Frontal cortex (tissue), 4 donors: ENCODE measurements at places on chromosomes 12 and 14.

DNA sequence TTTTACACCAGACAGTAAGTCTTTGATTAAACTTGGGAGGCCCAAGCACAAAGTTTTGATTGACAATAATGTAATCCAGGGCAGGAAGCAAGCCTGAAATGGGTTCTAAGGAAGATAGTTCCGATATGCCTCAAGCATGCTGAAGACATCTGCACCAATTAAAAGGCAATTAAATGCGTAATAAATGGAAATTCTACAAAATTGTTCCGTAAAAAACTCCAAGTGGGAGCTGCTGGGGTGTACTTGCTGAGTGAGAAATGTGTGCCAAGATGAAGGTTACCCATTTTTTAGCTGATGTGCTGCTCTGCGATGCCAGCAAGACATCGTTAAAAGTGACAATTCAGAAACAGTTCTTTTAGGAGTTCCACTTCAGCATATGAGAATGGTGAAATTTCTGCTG is 146.3 kb upstream of the GZMB start:
- DNase-seq, result no peak

- no peak for DNase-seq
Observed at GRCh38 chr12:125262851-125263250, 197.6 kb downstream of the AACS start.

DNA sequence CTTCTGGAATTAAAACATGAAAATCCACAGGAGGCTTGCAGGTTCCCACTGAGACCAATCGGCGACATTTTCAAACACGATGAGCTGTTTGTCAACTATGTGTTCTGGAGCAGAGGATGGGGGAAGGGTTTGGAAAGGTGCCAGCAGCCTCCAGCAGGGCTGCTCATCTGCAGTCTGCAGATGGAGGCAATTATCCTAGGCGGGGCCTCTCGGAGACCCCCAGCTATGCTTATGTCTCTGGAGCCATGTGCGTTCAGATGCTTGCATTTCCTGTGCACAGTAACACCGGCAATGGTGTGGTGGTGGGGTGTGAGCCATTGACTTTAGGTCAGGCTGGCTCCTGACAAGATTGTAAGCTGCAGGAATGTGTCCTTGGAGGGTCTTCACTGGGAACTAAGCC is 51.7 kb downstream of the RPH3A start:
- DNase-seq, result no peak

DNA sequence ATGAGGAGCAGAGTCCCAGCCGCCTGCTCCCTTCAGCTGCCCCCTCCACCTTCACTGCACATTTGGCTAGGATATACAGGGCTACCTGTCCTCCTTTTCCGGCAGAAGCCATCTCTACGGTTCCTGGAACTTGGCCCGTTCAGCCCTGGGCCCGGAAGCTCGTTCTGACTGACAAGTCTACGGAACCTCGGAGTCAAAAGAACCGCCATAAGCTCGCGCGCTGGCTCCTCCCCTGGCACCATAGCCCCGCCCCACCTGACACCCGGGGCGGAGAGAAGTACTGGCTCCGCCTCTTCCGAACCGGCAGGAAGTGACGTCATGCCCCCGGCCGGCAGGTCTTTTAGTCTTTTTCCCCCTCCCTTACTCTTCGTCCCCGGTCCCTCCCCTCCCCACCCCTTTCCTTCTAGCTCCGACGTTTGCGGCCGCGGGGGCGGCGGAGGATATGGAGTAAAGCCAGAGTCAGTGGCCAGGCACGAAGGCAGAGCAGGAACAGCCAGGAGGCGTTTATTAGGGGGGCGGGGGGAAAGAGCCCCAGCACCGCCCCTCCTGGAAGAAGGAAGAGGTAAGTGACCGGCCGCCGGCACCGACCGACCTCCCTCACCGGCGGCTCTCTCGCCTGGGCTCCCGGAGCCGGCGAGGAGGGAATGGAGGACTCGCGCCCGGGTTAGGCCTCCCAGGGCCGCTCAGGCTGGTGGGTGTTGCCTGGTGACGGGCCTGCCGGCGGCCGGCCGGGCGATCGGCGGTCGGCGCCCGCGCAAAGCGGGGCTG is at the start of the genes DEPDC4 and SCYL2:
TSS of gene DEPDC4 (minus strand) at position 245 of the 768 bp plus-strand sequence. CDS start at position 242, 3 bp downstream.
TSS of gene SCYL2 (plus strand) at position 343 of the 768 bp plus-strand sequence. CDS start 15,794 bp downstream, outside the sequence.
- DNase-seq, result peak; percentile 92

GRCh38 chr14:55131370-55132137 is 2.5 kb downstream of the LGALS3 start:
- DNase-seq, result no peak

GRCh38 chr14:75223664-75224154 is 47.3 kb upstream of the TMED10 start:
- DNase-seq, result no peak

DNA sequence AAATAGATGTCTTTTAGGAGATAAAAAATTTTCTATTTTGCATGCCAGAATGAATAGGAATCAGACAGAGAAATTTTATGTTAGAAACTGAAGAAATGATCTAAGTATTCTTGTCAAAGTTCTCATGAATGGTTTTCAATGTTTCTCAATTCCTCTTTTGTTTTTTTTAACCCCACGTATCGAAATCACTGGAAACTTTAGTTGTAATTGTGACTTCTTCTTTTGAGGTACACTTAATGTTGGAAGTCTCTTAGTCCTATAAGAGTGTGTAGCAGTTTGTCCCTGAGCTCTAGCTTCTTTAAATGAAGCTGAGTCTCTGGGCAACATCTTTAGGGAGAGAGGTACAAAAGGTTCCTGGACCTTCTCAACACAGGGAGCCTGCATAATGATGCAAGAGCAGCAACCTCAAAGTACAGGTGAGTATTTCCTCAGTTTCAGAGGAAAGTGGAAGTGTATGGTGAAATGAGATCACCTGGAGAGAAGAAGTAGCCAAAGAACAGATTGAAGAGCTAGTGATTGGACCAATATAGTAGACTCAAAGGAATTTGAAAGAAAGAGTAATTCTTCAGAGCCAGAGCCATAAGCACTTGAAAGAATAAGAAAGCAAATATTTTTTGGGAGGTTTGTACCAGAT is at the start of gene CLEC6A:
TSS of gene CLEC6A (plus strand) at position 236 of the 634 bp plus-strand sequence. CDS start at position 386, 150 bp downstream.
- DNase-seq, result no peak
